ENCODE measurements at places on chromosomes 16 and 17.

DNA sequence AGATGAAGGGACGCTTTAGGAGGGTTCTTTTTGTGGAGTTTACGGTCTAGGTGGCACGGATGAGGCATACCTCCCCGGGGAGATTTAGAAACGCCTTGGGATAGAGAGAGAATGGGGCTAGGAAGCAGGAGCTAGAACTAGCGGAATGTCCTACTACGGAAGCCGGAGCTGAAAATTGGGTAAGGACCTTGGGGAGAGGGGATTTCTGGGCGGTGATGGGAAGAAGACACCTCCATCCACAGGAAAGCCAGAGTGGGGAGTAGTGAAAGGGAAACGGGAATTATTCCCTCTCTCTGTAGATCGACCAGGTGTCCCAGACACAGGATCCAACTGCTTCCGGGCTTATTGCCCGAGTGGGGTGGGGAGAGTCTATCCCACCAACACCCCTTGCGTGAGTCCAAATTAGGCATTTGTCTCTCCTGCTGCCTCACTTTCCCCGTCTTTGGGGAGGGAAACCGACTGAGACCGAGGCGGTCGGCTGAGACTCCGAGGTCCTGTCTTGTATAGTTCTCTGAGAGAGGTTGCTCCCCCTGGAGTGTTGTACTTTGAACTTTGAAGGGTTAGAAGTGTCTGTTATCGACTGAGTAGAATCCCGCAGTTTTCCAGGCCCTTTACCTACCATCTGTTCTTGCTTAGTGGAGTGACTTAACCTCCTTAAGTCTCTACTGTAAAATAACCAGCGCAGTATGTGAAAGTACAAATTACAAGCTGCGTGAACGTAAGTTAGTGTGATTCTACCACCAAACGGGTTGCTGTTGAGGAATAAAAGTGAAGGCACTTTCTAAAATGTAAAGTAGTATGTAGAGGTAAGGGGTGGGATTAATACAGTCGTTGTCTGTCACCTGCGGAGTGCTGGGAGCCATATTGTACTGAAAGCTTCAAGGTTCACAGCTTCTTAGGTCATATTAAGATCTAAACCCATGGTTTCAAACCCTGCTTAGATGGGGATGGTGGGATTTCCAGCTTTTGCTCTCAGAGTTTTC lies 1.0 kb downstream of the RSPRY1 start:
- no peak for DNase-seq

DNA sequence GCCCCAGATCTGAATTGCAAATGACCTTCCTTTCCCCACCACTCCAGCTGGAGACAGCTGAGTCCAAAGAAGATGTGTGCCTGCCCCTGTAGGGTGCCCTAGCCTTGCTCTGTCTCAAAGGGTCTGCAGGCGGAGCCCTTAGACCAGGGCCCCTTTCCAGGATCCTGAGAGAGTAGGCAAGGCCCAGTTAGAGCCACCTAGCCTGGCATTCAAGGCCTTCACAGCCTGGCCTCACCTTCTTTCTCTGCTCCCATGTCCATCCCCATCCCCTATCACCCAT lies 66.6 kb upstream of the LHX1 start:
- no peak for DNase-seq

DNA sequence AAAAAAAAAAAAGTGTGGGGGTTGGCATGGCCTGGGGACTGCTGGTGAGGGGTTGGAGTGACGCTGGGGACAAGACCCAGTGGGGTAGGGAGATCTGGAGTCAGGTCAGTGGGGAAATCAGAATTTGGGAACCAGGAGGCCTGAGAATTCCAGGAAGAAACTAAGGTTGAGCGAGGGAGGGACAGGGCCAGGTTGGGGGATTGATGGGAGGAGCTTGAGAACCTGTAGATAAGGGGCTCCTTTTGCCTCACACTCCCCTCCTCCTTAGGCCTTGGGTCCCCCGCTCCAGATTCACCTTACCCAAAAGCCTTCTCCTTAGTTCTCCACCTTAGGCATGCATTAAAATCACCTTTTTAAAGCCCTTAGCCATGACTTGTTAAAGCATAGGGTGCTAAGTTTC lies 8.3 kb upstream of the PYDC1 start:
- no peak for DNase-seq

GRCh38 chr16:54281535-54282201 lies 4.9 kb downstream of the IRX3 start:
- DNase-seq, result no peak

DNA sequence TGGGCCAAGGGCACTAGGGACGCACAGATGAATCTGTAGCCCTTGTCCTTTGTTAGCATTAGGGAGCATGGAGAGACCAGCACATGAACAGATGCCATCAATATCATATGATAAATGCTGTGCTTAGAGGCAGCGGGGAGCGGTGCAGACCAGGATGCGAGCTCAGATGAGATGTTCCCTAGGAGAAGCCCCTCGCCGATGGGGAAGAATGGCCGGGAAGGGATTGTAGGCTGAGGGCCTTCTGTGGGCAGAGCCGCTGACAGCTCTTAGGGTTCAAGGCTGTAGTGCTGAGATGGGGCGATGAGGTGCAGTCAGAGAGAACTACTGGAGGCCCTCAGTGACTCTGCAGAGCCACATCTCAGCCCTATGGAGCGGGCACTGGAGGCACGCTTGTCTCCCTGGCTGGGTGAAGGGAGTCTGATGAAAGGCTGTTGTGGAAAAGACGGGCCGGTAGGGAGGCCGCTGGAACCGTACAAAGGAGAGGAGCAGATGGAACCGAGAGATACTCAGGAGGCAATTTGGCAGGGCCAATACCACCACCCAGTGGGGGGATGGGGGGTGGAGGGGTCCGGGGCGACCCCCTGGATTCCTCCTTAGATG lies 66.3 kb upstream of the ENDOV start:
- DNase-seq, result no peak

- DNase-seq, result no peak
These were observed 275.3 kb downstream of the PARN start for GRCh38 chr16:14354561-14355351.

- no peak for DNase-seq
These were observed 314.9 kb downstream of the PMP22 start for GRCh38 chr17:14950216-14950615.

GRCh38 chr16:50395763-50396710 lies 27.2 kb upstream of the BRD7 start:
- no peak for DNase-seq

- DNase-seq, result no peak
These were observed 10.5 kb upstream of the ITGAD start for GRCh38 chr16:31382485-31383161.

DNA sequence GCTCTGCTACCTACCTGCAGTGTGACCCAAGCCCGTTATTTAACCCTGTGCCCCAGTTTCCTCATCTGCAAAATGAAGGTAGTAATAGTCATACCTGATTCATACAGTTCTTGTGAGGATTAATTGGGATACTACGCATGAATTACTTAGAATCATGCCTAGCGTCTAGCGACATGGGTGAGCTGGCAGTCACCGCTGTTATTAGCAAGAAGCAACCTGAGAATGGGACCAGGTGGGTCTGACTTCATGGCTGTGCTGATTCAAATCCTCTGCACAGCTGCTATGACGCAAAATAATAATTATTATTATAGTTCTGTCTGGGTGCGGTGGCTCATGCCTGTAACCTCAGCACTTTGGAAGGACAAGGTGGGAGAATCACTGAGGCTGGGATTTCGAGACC lies 7.9 kb downstream of the SOCS1 start:
- no peak for DNase-seq

GRCh38 chr16:47467501-47467900 lies 6.4 kb downstream of the PHKB start:
- no peak for DNase-seq

DNA sequence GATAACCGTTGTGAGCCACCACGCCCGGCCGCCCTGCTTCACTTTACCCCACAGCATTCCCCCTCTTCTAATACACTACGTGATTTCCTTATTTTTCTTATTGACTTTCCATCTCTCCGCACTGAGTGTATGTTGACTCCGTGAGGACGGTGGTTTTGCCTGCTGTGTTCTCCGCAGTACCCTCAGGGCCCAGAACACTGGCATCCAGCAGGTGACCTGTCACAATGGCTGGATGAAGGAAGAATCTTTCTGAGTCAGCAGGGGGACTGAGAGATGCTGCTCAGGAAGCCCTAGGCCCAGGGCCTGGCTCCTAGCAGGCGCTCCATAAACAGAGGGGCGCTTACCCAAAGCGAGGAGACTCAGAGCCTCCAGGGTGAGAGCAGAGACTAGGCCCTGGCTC lies 79.5 kb downstream of the RTN4RL1 start:
- DNase-seq, result no peak

GRCh38 chr16:66486773-66487579 lies 59.9 kb downstream of the BEAN1 start:
- DNase-seq, result no peak

DNA sequence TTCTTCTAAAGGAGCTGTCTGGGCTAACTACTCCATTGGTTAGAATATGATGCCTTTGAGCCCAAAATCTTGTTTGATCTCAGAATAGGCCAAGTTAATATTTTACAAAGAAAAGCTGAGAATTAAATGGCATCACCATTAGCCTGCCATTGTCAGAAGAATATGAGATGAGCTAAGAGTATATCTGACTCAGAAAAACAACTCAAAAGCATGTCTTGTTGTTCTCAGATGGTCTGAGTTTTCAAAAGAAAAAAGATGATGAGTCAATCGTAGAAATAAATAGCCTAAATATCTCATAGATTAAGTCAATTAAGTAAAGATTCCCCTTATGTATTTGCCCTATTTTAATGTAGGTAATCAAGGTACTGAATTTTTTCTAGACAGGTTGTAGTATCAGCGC lies 197.1 kb upstream of the TBX2 start:
- DNase-seq, result no peak

DNA sequence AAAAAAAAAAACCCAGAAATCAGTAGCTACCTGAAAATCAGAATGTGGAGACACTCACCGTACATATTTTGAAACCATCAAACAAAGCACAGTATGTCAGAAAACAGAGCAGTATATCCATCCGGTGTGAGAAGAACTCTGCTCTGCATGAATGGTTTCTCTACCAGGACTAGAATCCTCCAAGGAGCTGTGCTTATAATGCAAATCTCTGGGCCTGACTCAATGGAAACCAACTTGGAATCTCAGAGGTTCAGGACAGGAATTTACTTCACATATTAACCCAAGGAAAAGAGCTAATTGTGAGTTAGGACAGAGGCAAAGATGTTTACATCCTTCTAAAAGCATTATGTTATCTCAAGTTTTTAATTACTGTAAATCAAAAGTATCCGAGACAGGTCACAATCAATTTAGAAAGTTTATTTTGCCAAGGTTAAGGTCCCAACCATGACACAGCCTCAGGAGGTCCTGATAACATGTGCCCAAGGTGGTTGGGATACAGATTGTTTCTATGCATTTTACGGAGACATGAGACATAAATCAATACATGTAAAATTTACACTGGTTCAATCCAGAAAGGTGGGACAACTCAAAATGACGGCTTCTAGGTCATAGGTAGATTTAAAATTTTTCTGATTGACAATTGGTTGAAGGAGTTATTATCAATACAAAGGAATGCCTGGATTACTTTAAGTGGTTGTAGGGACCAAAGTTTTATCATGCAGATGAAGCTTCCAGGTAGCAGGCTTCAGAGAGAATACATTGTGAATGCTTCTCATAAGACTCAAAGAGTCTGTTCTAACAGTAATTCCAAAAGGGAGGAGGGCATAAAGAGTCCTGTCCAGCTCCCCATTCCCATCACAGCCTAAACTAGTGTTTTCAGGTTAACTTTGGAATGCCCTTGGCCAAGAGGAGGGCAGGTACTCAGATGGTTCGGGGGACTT lies 164.1 kb downstream of the CDH8 start:
- no peak for DNase-seq
